ENCODE measurements at places on chromosomes 2 and 18. TPM values are rescaled to one million over a fixed set of nuclear protein-coding genes. Genes with fewer than 3 reads are reported as not detected.

SKA1 gene
- 10.0 TPM for polyA plus RNA-seq

DNA sequence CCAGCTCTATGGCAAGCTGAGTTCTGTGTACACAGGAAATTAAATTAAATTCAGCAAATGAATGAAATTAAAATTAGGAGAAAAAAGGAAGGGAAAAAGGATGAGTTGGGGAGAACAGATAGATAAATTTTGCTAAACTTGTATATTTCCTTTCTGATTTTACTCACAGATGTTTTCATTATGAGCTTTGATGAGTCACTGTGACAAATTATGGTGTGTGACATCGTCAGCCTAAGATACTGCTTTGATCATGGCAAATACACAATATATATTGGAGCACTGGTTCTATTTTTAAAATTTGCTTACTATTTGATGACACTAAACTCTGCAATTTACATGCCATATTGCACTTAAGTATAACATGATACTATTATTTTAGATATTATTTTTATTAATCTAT, 464.6 kb upstream of the SPHKAP start:
- DNase-seq = no peak

DNA sequence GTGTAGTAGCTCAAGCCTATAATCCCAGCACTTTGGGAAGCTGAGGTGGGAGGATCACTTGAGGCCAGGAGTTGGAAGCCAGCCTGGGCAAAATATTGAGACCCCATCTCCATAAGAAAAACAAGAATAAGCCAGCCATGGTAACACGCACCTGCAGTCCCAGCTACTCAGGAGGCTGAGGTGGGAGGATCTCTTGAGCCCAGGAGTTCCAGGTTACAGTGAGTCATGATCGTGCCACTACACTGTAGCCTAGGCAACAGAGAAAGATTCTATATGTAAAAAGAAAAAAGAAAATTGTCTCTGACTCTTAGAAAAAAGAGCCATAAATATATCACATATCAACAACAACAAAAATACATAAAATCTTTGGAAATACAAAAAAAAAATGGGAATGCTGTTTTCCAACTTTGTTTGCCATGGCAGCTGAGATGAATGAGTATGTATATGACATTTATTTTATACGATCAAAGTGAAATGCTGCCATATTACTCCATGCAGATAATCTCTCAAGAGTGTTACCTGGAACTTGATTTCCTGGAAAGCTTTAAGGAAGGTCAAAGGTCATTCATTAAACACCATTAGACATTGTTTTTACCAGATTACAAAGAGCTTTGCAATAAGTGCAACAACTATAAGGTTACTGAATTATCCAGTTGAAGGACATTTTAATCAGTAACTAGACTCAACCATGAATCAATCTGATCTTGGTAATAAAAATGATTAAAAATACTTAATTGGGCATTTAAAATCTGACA, 19.7 kb upstream of the DAPL1 start:
- no peak for DNase-seq

GRCh38 chr2:95115418-95115817, 6.2 kb downstream of the MRPS5 start:
- DNase-seq = peak; percentile 70

DNA sequence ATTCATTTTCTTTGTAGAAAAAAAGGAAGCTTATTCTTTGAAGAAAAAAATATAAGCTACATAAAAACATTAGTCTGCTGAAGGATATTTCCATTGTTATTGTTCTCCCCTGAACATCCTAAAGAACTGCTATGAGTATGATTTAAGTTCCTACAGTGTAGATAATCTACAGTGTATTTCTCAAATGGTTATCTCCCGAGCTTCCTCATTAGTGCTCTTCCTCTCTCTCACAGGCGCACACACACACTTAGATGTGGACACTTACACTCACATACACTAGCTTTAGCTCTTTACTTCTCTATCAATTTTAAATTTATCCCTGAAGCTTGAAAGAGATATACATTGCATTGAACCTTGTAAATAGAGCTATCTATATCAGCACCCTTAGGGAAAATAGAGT, 681.0 kb downstream of the KCNJ3 start:
- DNase-seq = no peak

FAM161A gene
- 32.7 TPM for polyA plus RNA-seq

SNTG2 gene
- polyA plus RNA-seq = 3.2 TPM

DNA sequence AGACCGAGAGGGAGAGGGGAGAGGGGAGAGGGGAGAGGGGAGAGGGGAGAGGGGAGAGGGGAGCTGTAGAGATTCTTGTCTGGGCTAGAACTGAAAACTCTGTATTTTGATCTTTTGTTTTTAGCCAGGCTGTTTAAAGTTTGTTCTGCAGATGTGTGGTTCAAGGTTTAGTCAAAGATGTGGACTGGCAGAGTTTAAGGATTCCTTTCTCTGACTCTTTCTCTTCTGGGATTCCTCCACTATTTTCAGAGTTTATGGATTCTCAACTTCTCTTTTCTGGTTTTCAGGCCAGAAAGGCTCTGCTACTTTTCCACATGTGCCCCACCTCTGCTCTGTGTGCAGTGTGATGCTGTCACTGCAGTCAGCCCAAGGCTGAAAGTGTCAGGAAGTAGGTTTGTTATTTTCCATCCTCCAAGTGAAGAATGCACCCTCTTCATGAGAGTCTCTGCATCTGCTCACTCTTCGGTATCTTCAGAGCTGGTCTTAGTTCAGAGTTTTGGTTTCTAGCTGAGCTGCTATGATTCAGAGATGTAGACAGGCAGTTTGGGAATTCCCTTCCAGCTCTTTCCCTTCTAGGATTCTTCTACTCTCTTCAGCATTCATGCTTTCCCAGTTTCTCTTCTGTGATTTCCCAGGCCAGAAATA, 130.9 kb upstream of the SMAD7 start:
- DNase-seq = no peak

DNA sequence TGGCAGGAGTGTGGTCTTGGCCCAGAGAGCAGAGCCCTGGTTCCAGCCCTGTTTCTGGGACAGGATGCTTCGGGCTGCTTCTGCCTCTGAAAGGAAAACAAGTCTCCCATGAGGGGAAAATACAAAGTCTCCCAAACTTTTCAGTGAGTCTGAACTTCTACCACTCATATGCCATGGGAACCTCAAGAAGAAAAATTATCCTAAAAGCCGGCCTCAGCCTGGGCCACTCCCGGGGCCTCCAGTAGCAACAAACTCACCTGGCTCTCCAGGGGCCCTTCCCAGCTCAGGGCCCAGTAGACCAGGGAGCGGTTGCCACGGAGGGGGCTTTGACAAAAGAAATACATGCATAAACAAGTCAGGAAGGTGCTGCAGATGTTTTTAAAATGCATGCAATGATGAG, 289.2 kb upstream of the HDAC4 start:
- no peak for DNase-seq

DNA sequence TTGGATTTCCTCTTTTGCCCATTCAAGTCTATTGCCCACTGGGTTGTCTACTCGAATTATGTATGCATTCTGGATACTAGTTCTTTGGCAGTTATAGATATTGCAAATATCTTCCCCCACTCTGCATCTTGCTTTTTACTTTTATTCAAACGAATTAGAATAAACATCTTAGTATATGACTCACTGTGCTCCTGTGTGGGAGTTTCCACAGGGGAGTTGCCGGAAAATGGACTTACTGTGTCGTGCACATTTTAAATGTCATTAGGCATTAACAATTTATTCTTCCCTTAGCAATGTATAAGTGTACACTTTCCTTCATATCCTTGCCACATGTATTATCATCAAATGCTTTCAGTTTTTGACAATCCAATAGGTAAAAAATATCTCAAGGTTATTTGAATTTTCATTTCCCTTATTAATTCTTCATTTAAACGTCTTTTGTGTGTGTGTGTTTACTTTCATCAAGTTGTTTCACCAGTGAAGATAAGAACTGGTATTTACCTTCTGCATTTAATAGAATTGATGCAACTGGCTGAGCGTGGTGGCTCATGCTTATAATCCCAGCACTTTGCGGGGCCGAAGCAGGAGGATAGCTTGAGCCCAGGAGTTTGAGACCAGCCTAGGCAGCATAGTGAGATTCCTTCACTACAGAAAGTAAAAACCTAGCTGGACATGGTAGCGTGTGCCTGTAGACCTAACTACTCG, 4.6 kb upstream of the UGT1A5 start:
- DNase-seq = no peak

- DNase-seq = no peak
Observed at GRCh38 chr2:101329026-101329425, 20.5 kb upstream of the RNF149 start.

- peak; percentile 51 for DNase-seq
Observed at GRCh38 chr2:70247364-70248180, 856 bp downstream of the TIA1 start.

DNA sequence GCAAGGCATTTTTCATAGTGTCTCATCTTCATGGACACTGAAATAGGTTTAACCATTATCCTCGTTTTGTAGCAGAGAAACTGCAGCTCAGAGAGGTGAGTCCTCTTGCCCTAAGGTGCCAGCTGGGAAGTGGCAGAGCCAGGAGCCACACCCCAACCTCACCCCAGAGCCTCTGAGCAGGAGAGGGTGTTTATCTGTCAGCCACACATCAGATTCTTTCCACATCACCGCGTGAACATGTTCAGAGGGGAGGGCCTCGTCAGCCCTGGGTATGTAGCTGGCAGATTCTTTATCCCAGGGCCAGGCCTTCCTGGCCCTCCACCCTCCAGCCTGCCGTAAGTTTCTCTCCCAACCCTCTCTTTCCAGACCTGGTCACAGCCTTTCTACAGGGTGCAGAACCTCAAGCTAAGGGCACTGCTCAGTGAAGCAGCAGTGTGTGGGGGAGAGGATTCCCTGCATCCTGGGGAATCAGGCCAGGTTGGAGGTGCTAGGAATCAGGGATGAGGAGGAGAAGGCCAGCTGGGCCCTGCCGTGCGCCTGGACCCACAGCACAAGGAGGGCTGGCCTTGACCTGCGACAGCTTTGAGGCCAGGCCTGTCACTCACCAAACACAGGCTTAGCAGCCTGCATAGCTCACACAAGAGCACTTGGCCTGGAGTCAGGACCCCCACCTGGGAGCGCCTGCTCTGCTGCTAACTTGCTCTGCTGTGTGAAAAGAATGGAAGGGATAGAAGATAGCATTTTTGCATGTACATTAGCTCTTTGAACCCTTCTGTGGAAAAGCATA, 111.3 kb upstream of the MCFD2 start:
- no peak for DNase-seq

- DNase-seq = no peak
Observed at GRCh38 chr2:11073776-11074175, 81.5 kb upstream of the SLC66A3 start.

DNA sequence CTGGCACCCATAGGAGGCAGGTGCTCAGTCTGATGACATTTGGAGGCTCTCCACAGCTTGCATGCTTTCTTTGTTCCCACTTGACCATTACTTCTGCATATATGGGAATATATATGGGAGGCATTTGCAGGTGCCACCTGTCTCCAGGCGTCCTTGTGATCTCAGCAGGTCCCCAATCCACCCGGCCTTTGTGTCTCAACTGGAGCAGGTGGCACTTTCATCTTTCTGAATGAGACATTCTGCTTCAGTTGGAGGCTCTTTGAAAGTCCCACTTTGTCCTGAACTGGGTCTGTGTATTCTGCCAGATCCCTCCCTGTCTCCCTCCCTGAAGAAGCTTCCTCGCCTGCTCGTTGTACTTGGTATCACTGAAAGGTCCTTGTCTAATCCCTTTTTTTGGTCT, 318.1 kb upstream of the EPAS1 start:
- DNase-seq = no peak

DNA sequence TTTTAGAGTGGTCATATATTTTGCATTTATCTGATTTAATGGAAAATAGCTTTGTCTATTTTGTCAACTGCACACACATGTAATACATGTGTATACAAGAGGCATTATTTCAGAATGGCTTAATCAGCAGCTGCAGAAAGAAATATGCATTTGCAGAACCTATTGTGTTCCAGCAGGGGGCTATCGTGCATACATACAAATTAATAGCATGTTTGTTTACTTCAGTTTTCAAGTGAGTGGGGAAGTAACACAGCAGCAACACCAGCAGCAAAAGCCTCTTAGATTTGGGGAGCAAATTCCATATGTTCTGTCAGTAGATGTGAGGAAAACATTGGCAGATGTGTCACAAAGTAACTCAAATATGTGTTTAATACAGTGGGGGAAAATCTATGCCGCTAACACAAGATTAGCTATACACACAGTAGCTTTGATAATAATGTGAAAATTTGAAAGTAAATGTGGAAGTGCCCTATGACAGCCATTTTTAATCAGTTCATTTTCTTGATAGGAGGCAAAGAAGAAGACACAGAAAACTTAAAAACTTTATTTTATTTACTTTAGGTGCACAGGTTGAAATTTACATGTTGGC, 218.1 kb downstream of the WDR7 start:
- peak; percentile 25 for DNase-seq

DNA sequence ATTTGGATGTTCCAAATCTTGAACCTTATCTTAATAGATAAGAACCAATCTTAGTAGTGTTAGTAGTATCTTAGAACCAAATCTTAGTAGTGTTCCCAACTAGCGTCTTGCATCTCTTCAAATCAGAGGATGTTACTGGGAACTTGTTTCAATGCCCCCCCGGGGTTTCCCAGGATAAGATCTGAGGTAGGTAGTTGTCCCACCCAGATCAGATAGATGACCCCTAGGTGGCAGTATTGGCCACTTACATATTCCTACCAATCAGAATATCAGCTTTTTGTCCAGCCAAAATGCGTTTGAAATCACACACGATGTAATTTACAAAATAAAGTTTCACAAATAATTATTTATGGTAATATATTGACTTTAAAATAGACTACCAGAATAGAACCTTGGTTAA, 314.8 kb downstream of the MBD2 start:
- DNase-seq = no peak

DNA sequence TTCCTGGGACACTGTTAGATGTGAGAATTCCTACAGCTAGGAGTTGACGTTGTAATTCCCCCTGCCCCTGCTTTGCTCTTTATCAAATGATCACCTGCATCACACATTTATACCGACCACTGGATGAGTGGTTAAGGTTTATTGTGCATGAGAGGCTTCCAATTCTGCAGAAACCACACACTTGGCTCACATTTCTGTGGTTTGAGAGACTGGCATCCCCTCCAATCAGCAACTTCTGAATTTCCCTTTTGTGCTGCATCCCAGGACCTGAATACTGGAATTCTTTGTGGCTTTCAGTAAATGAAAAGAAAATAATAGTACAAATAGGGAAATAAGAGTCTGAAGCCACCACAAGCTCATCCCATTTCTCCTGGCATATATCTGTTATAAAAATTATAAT, 628.7 kb upstream of the PIK3C3 start:
- DNase-seq = no peak

GRCh38 chr2:74424995-74425406, 3.5 kb downstream of the WDR54 start:
- no peak for DNase-seq

DNA sequence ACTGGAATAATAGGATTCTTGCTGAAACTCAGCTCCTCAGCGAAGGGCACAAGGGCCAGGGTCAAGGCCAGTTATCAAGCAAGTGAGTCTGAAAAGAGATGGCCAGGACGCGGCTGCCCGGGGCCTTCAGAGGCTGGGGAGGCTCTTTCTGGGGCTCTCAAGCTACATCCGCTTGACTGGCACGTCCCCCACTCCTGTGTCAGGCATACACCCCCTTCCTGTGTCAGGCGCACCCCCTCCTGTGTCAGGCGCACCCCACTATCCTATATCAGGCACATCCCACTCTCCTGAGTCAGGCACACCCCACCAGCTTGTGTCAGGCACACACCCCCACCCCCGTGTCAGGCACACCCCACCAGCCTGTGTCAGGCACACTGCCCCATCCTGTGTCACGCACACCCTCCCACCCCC, 91.8 kb downstream of the TPO start:
- no peak for DNase-seq

All from left kidney (tissue), 8 donors.